ENCODE measurements at places on chromosomes 13 and 19.
A peak's percentile ranks its signal among the peaks of the same experiment; 100 is the strongest.

DNA sequence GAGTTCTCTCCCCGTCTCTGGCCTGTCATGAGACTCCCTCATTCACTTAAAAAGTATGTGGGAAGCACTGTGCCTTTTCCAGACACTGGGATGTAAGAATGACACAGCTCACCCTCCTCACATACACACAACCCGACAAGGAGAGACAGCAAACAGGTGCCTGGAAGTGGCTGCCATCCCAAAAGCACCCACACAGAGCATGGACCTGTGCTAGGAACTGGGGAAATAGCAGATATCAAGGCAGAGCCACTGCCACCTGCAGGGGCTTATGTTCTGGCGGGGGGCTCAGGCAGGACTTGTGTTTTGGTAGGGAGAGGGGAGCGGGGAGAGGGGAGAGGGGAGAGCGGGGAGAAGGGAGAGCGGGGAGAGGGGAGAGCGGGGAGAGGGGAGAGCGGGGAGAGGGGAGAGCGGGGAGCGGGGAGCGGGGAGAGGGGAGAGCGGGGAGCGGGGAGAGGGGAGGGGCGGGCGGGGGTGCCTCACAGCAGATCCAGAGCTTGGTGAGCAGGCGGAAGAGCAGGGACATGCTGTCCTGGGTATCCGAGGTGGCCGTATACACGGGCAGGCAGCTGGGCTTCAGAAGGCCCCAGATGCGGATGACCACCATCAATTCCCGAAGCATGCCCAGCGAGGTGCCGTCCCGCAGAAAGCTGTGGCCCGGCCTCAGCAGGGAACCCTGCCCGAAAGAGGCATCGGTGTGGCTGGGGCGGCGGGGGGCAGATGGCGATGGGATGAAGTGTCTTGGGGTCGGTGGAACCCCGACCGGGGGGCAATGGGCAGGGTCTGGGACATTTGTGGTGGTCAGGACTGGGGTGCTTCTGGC is 12.2 kb downstream of the CFD start:
- DNase-seq, result no peak

DNA sequence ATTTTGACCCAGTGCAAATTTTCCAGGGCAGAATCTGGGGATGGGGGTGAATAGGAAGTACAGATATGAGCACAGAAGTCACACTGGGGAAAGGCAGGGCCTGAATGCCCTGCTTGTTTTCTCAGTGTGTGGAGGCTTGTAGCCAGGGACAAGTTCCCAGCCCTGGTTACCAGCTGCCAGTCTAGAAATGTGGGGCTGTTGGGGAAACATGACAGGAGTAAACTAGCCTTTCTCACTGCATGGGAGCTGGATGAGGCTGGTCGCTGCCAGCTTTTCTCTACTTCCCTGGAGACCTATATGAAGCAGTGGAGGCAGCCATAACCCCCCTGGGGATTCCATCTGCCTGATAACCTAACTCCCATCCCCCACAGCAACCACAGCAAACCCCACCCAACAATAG is 2267.7 kb downstream of the PCDH9 start:
- DNase-seq, result no peak

DNA sequence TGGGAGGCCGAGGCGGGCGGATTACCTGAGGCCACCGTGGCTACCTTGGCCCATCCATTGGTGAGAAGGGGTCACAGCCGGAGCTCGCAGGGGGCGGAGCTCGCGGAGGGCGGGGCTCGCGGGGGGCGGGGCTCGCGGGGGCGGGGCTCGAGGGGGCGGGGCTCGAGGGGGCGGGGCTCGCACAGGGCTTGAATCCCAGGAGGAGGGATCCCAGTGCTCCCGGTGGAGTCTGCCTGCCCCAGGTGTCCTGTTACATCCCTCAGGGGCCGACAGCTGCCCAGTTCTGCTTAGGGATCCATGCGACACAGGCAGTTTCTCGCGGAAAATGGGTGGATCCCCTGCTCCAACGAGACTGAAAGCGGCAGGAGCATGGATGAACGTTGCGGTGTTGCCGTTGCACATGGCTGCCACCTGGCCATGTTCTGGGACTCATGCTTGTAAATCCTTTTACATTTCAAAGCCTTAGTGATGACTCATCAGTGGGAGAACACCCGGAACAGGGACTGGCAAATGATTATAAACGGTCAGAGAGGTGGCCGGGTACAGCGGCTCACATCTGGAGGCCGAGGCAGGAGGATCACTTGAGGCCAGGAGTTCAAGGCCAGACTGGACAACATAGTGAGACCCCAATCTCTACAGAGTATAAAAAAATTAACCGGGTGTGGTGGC is 25.1 kb downstream of the TMPRSS9 start:
- DNase-seq, result peak; percentile 73

DNA sequence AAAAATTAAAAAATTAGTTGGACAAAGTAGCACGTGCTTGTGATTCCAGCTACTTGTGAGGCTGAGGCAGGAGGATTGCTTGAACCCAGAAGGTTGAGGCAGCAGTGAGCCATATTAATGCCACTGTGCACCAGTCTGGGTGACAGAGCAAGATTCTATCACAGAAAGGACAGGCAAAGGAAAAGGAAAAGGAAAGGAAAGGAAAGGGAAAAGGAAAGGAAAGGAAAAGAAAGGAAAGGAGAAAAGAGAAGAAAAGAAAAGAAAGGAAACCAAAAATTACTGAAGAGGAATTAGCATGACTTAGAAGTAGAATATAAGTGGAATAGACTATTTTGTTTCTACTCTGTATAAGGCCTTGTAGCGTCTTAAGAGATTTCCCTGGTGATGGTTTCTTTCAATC is 122.3 kb downstream of the RBM26 start:
- no peak for DNase-seq

DNA sequence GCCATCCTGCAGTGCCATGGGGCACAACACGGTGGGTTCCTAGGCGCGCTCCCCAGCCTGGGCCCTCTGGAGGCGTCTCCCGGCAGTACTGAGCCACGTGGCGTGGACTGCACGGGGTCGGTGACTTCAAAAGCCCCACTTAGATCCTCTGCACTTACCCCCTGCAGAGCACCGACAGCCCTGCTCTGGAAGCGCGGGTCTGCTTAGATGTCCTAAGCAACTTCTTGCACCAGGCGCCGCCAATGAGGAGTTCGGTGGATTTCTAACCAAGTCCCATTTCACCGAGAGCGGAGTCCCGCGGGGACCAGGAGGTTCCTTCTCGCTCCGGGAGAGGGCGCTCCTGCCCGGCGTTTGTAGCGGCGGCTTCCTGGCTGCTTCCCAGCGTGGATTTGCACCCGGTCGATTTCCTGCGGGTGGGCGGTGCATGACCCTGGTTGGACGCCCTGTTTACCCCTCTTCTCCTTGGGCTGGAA is 25.2 kb upstream of the ZNF845 start:
- no peak for DNase-seq

- DNase-seq, result no peak
Measured at GRCh38 chr19:45391346-45391745, 13.5 kb downstream of the PPP1R13L start.

DNA sequence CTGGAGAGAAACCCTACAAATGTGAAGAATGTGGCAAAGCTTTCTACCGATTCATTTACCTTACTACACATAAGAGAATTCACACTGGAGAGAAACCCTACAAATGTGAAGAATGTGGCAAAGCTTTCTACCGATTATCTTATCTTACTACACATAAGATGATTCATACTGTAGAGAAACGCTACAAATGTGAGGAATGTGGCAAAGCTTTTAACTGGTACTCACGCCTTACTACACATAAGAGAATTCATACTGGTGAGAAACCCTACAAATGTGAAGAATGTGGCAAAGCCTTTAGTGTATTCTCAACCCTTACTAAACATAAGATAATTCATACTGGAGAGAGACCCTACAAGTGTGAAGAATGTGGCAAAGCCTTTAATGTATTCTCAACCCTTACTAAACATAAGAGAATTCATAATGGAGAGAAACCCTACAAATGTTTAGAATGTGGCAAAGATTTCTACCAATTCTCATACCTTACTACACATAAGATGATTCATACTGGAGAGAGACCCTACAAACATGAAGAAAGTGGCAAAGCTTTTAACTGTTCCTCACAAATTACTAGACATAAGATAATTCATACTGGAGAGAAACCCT is 12.9 kb upstream of the ZNF493 start:
- no peak for DNase-seq

- no peak for DNase-seq
Measured at GRCh38 chr13:110450016-110450900, 111.3 kb downstream of the RAB20 start.

DNA sequence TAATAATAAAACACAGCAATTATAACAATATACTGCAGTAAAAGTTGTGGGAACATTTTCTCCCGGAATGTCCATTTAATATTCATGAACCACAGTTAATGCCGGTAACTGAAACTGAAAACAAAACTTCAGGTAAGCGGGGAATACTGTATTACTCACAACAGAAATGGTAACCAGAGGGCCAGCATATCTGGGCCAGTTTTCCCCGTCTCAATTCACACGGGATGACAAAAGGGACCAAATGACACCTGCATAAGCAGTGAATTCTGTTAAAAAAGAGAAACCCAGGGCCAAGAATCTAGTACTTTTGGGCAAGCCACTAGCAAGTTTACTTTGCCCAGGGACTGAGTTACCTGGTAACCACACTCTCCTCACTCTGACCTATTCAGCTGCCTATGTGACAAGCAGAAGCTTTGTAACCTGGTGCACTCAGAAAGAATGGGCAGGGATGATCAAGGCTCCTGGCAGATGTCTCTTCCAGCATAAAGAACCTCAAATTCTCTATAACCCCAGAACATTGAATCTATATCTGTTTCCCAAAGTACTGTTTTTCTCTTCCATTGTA is 1171.2 kb downstream of the DIAPH3 start:
- no peak for DNase-seq

- DNase-seq, result peak; percentile 79
Measured at GRCh38 chr19:10604460-10604980, 17.4 kb upstream of the AP1M2 start.

DNA sequence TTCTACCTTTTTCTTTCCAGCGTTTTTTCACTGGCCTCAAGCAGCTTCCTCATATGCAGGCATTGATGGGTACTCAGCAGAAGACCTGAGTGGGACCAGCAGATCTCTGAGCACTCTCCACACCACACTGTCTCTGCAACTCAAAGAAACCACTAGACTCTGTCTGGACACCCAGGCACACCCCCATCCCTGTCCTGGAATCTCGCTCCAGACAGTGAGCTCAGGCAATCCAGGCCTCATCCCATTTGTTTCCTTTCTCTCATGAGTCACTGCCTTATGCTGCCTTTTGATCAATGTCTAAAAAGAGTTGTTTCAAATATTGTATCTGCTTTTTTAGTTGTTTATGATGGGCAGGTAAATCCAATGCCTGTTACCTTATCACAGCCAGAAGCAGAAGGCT is 19.7 kb upstream of the POP4 start:
- no peak for DNase-seq

GRCh38 chr13:46321494-46322225 is 65.4 kb downstream of the RUBCNL start:
- peak; percentile 74 for DNase-seq

DNA sequence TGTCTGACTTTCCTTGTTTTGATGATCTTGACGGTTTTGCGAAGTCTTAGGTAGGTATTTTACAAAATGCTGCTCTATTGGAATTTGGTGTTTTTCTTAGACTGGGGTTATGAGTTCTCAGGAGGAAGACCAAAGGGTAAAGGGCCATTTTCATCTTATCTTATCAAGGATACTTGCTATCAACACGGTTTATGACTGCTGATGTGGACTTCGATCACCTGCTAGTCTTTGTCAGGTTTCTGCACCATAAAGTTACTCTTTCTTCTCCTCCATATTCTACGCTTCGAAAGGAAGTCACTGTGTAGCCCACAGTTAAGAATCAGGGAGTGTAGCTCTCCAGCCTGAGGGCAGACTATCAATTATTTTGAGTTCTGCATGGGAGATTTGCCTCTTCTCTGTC is 7.4 kb upstream of the CEBPG start:
- no peak for DNase-seq

- no peak for DNase-seq
Measured at GRCh38 chr19:34306824-34307223, 52.5 kb downstream of the GARRE1 start.

DNA sequence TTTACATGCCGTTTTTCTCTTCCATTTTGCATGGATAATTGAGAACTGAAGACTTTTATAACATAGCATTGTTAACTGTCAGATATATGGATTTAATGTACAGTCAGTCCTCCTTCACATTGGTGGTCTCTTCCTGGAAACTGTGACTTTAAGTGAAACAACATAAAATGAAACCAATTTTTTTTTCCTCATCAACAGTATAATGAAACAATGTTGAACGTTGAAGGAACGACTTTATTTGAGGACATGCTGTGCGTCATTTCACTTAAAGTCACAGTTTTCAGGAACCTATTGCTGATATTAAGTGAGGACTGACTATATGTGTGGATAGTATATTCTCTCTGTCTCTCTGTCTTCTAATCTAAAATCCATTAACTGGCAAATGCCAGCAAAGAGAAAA is 54.8 kb downstream of the COG3 start:
- no peak for DNase-seq
